ENCODE measurements at places on chromosomes 3 and 15. TPM values are rescaled to one million over a fixed set of nuclear protein-coding genes. Genes with fewer than 3 reads are reported as not detected.

STRIT1 gene
- not detected for total RNA-seq

PRSS50 gene
- not detected for total RNA-seq

HCLS1 gene
- total RNA-seq, result 0.51 TPM

TM6SF1 gene
- total RNA-seq, result 2.3 TPM

RAB43 gene
- total RNA-seq, result 12.1 TPM

CCDC33 gene
- not detected for total RNA-seq

DUOXA2 gene
- total RNA-seq, result not detected

SLC12A8 gene
- 9.8 TPM for total RNA-seq

SEMA3G gene
- total RNA-seq, result under 0.01 TPM

SLC12A1 gene
- not detected for total RNA-seq

TAGLN3 gene
- 0.51 TPM for total RNA-seq

ZBBX gene
- not detected for total RNA-seq

THSD4 gene
- 58.0 TPM for total RNA-seq

RASGRP1 gene
- total RNA-seq, result not detected

TMCO5A gene
- not detected for total RNA-seq

NPAP1 gene
- not detected for total RNA-seq

ATP6V1A gene
- 213 TPM for total RNA-seq

IGDCC3 gene
- total RNA-seq, result not detected

CYP1A2 gene
- not detected for total RNA-seq
